ENCODE measurements at places on chromosomes 5 and 9. TPM values are rescaled to one million over a fixed set of nuclear protein-coding genes. Genes with fewer than 3 reads are reported as not detected.

- no peaks in the 10 kb centered on the region for H3K36me3 ChIP-seq
- peak within 1 kb of the TSS; percentile 41 for H3K4me3 ChIP-seq
- H3K27ac ChIP-seq = no peak within 1 kb of the TSS
- H3K4me1 ChIP-seq = peaks cover 16% of the 10 kb centered on the region
- peak; percentile 43 for DNase-seq
Observed at GRCh38 chr9:126326228-126327005, at the start of gene MVB12B. Gene MVB12B (plus strand): TSS chr9:126326829. CDS start chr9:126326930, 101 bp downstream.

- DNase-seq = no peak
- H3K36me3 ChIP-seq = no peaks in the 10 kb centered on the region
- no peaks in the 10 kb centered on the region for H3K4me1 ChIP-seq
- no peak overlapping the region for H3K4me3 ChIP-seq
Observed at GRCh38 chr5:127856292-127856691, 153.1 kb downstream of the CCDC192 start.

- DNase-seq = no peak
- H3K4me1 ChIP-seq = peaks cover 5% of the 10 kb centered on the region
- no peak overlapping the region for H3K4me3 ChIP-seq
- H3K27me3 ChIP-seq = peaks cover 9% of the 10 kb centered on the region
Observed at GRCh38 chr5:141870871-141871270, 7.3 kb downstream of the PCDH1 start.

- no peaks in the 10 kb centered on the region for H3K36me3 ChIP-seq
- no peak overlapping the region for H3K27ac ChIP-seq
- H3K4me3 ChIP-seq = no peak overlapping the region
- no peak for DNase-seq
- peaks cover 33% of the 10 kb centered on the region for H3K27me3 ChIP-seq
Observed at GRCh38 chr9:36986468-36987408, 47.3 kb downstream of the PAX5 start.

DNA sequence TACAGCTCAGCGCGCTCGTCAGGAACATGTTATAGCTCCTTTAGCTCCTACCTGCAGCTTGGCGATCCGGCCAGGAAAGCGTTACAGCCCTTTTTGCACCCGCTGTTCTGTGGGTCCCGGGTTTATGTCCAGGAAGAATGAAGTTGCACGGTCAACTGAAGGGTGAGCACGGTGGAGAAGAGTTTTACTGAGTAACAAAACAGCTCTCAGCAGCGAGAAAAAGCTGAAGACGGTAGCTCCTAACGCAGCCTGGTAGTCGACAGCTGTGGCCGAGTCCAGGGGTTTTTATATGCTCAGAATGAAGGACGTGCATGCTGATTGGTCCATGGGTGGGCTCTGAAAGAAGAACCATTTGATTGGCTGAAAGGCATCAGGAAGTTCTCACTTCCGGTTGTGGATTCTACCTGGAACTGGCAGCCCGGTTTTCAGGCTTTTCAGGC is 1830.1 kb upstream of the NUDT12 start:
- H3K27me3 ChIP-seq = no peaks in the 10 kb centered on the region
- no peak for DNase-seq
- no peak overlapping the region for H3K27ac ChIP-seq
- no peaks in the 10 kb centered on the region for H3K4me1 ChIP-seq
- no peak overlapping the region for H3K4me3 ChIP-seq
- H3K36me3 ChIP-seq = no peaks in the 10 kb centered on the region

DNA sequence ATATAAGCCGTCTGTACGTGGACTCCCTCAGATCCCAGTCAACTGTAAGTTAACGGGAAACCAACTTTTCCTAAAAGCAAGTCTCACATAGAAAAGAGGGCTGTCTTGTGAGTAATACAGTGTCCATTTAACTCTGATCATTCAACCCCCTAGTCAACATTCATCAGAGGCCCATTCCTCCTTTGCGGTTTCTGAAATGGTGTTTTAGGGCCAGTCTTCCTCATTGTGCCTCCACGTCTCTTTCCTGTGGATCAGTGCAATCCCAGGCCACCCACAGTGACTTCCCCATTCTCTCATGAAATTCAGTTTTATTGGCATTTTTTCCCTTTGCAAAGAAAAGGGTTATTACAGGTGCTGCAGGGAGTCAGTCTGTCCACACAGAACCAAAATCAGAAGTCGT is 261.8 kb downstream of the NR3C1 start:
- no peak for DNase-seq
- no peaks in the 10 kb centered on the region for H3K36me3 ChIP-seq
- no peaks in the 10 kb centered on the region for H3K27me3 ChIP-seq
- no peak overlapping the region for H3K4me3 ChIP-seq
- no peaks in the 10 kb centered on the region for H3K4me1 ChIP-seq

DNA sequence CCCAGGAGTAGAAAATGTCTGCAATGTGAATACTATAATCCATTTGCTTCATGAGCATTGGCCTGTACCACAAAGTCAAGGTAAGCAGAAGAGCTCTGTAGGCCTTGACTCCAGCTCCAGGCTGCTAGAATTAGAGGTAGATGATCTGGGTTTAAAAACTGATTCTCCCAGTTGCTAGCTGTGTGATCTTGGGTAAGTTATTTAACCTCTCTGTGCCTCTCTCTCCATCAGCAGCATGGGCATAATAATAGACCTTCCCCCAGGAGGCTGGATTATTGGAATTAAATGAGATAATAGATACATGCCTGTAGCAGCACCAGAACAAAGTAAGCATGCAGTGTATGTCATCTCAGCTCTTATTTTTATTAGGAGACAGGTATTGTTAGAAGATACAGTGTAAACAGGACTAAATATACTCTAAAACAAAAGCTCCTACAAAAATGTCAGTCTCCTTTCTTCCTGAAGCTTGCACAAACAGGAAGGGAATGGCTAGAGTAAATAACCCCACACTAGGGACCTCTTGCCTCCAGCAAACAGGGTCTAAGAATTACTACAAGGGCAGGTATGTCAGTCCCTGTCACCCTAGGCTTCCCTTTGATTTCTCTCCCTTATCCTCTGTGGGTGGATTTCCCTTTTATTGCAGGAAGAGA is 57.5 kb downstream of the PSAT1 start:
- H3K4me1 ChIP-seq = no peaks in the 10 kb centered on the region
- H3K27ac ChIP-seq = no peak overlapping the region
- no peak for DNase-seq
- no peaks in the 10 kb centered on the region for H3K36me3 ChIP-seq

- H3K27me3 ChIP-seq = no peaks in the 10 kb centered on the region
- H3K36me3 ChIP-seq = no peaks in the 10 kb centered on the region
- no peak for DNase-seq
- H3K4me1 ChIP-seq = no peaks in the 10 kb centered on the region
Observed at GRCh38 chr9:94825611-94825958, 99.1 kb downstream of the AOPEP start.

- H3K27ac ChIP-seq = peak overlapping the region; percentile 82
- no peak for DNase-seq
- H3K36me3 ChIP-seq = peaks cover 12% of the 10 kb centered on the region
- peaks cover 30% of the 10 kb centered on the region for H3K4me1 ChIP-seq
Observed at GRCh38 chr9:127801955-127802575, 617 bp upstream of the FPGS start.

- no peak overlapping the region for H3K4me3 ChIP-seq
- no peak overlapping the region for H3K27ac ChIP-seq
- no peak for DNase-seq
- no peaks in the 10 kb centered on the region for H3K27me3 ChIP-seq
- no peaks in the 10 kb centered on the region for H3K36me3 ChIP-seq
- peaks cover 15% of the 10 kb centered on the region for H3K4me1 ChIP-seq
Observed at GRCh38 chr5:42944989-42945388, 95.1 kb downstream of the ANXA2R start.

DNA sequence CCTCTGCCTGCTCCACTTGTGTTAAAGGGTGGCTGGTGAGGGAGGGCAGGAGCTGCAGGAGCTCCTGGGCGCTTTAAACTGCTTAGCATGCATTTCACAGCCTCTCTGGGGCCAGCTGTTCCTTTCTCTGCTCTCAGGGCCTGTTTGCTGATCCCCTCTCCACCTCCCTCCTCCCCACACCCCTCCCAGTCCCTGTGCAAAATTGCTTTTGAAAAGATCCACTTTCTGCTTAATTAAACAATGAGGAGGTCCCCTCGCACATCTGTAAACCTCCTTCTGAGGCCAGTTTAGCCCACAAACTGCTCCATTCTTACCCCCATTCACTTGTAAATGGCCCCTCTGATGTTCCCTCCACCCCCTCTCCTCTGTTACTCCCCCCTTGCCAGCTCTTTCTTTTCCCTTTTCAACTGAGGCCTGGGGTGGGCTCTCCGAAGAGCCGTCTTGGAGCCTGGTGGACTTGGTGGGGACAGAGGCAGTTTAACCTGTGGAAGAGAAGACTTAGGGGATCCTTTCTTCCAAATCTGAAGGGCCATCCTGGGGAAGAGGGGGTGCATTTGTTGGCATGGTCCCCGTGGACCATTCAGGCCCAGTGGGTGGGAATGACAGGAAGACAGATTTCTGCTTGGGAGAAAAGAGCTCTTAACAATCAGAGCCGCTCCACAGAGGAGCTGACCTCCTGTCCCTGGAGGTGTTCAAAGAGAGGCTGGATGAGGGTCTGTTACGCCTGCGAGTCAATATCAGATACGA is 12.0 kb downstream of the URM1 start:
- H3K36me3 ChIP-seq = peaks cover 69% of the 10 kb centered on the region
- no peaks in the 10 kb centered on the region for H3K4me1 ChIP-seq
- H3K27me3 ChIP-seq = no peaks in the 10 kb centered on the region
- H3K27ac ChIP-seq = no peak overlapping the region
- DNase-seq = no peak

- H3K27me3 ChIP-seq = no peaks in the 10 kb centered on the region
- H3K4me3 ChIP-seq = no peak overlapping the region
- no peaks in the 10 kb centered on the region for H3K36me3 ChIP-seq
- DNase-seq = no peak
- H3K27ac ChIP-seq = no peak overlapping the region
- H3K4me1 ChIP-seq = no peaks in the 10 kb centered on the region
Observed at GRCh38 chr5:122121479-122122465, 7.6 kb upstream of the ZNF474 start.

GRCh38 chr5:367358-368130 is 46.0 kb downstream of the AHRR start:
- peaks cover 2% of the 10 kb centered on the region for H3K27me3 ChIP-seq
- no peaks in the 10 kb centered on the region for H3K36me3 ChIP-seq
- H3K27ac ChIP-seq = no peak overlapping the region
- H3K4me1 ChIP-seq = peaks cover 10% of the 10 kb centered on the region
- H3K4me3 ChIP-seq = no peak overlapping the region

- H3K4me1 ChIP-seq = no peaks in the 10 kb centered on the region
- no peak overlapping the region for H3K4me3 ChIP-seq
- H3K36me3 ChIP-seq = no peaks in the 10 kb centered on the region
- no peak overlapping the region for H3K27ac ChIP-seq
- DNase-seq = no peak
Observed at GRCh38 chr5:168301593-168302390, 10.3 kb downstream of the WWC1 start.

- H3K27me3 ChIP-seq = no peaks in the 10 kb centered on the region
- H3K4me1 ChIP-seq = no peaks in the 10 kb centered on the region
- no peak overlapping the region for H3K27ac ChIP-seq
- DNase-seq = no peak
- H3K4me3 ChIP-seq = no peak overlapping the region
Observed at GRCh38 chr9:130561056-130561455, 18.3 kb upstream of the FUBP3 start.

DNA sequence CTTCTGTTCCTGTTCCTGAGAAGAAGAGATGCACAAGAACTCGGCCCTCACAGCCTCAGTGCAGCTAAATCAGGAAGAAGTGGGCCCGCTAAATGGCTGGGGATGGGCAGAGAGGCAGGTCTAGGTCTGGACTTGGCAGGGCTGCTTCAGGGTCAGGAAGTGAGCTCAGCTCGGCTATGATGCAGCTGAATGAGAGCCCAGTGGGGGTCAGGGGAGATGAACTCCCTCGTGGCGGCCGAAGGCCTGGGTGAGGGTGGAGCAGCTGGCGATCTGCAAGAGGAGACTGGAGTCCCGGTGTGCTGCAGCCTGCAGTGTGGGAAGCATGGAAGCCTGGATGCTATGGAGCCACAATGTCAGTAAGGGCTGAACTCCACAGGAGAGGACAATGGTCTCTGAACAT is 466.2 kb downstream of the SPOCK1 start:
- H3K27ac ChIP-seq = no peak overlapping the region
- no peaks in the 10 kb centered on the region for H3K36me3 ChIP-seq
- no peaks in the 10 kb centered on the region for H3K27me3 ChIP-seq
- H3K4me3 ChIP-seq = no peak overlapping the region

DNA sequence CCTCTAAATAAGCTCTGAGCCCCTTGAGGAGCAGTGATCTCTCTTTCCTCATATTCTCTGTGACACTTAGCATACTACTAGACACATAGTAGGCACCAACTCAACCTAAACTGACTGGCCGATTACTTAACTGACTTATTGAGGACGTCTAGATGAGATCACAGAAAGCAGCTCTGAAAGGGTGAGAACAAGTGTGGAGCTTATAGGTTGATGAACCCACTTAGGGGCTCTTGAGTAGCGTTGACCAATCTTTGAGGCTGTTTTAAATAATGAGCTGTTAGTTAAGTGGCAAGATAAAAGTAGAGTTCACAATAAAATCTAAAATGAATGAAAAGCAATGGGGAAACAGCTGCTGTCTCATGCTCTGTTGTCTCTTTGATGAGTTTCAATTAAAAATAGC is 124.7 kb upstream of the TNPO1 start:
- no peak overlapping the region for H3K4me3 ChIP-seq

- H3K4me1 ChIP-seq = no peaks in the 10 kb centered on the region
- no peak for DNase-seq
- H3K36me3 ChIP-seq = no peaks in the 10 kb centered on the region
- no peak overlapping the region for H3K27ac ChIP-seq
- no peak overlapping the region for H3K4me3 ChIP-seq
Observed at GRCh38 chr5:163544041-163544440, 38.6 kb downstream of the MAT2B start.

DNA sequence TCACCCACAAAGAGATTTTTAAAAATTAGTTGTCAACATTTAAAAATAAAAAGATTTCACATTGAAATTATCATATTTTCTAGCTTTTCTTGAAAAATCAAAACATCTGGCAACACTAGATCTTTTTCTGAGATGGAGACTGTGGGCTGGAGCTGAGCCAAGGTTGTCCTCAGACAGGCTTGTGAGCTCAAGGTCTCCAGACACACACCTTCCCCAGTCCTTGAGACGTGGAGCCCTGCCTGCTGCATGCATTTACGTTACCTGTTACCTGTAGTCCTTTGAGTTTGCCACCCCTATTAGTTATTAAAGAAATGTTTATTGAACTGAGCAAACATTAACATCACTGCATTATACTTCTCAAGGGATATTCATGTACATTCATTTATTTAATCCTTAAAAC is 87.5 kb upstream of the TLE1 start:
- no peaks in the 10 kb centered on the region for H3K4me1 ChIP-seq
- no peaks in the 10 kb centered on the region for H3K27me3 ChIP-seq
- H3K27ac ChIP-seq = no peak overlapping the region
- DNase-seq = no peak
- H3K4me3 ChIP-seq = no peak overlapping the region

- no peak overlapping the region for H3K27ac ChIP-seq
- no peak overlapping the region for H3K4me3 ChIP-seq
- H3K4me1 ChIP-seq = no peaks in the 10 kb centered on the region
- peaks cover 5% of the 10 kb centered on the region for H3K36me3 ChIP-seq
- DNase-seq = no peak
Observed at GRCh38 chr9:121227862-121228261, 26.2 kb upstream of the RAB14 start.

GRCh38 chr5:74224331-74224730 is 416.2 kb downstream of the ENC1 start:
- H3K27me3 ChIP-seq = no peaks in the 10 kb centered on the region
- no peaks in the 10 kb centered on the region for H3K36me3 ChIP-seq
- DNase-seq = no peak

RMRP gene
- polyA plus RNA-seq = not detected

FOXD4L6 gene
- polyA plus RNA-seq = not detected

PDZD2 gene
- polyA plus RNA-seq = 0.25 TPM

CATSPER3 gene
- 0.43 TPM for polyA plus RNA-seq

FAM151B gene
- polyA plus RNA-seq = not detected

APBA1 gene
- polyA plus RNA-seq = not detected

SNX2 gene
- 100 TPM for polyA plus RNA-seq

LAMC3 gene
- polyA plus RNA-seq = 1.2 TPM

AJM1 gene
- 0.10 TPM for polyA plus RNA-seq

CD180 gene
- polyA plus RNA-seq = 0.11 TPM

ELAVL2 gene
- polyA plus RNA-seq = not detected
